Brain (organoid and tissue), 16 donors: ENCODE measurements at places on chromosomes 4 and X.

GRCh38 chr4:10020106-10020505, 1.2 kb downstream of the SLC2A9 start:
- no peak for DNase-seq

DNA sequence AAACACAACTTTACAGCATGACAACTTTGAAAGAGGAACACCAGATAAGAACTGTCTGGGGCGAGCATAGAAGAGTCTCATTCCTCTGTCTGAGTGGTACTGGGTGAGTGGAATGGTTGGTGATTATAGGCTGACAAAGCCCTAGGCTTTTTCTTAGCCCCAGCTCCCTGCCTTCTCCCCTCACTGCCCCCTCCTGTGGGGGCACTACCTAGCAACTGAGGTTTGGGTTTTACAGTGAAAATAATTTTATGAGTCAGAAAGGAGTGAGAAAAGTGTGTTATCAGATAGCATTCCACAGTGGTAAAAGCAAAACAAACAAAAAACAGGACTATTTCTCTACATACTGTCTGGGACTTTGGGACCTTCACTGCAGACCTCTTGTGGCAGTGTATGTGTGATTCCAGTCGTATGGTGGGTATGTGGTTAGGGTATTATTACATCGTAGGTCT, 10.5 kb upstream of the TMEM165 start:
- no peak for DNase-seq

DNA sequence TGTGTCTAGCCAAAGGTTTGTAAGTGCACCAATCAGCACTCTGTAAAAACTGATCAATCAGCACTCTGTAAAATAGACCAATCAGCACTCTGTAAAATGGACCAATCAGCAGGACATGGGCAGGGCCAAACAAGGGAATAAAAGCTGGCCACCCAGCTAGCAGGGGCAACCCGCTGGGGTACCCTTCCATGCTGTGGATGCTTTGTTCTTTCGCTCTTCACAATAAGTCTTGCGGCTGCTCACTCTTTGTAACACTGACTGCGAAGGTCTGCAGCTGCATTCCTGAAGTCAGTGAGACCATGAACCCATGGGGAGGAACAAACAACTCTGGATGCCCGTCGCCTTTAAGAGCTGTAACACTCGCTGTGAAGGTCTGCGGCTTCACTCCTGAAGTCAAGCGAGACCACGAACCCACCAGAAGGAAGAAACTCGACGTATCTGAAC, 14.3 kb downstream of the HNRNPDL start:
- no peak for DNase-seq

GRCh38 chrX:3037218-3037617, 4.1 kb upstream of the ARSF start:
- no peak for DNase-seq

DNA sequence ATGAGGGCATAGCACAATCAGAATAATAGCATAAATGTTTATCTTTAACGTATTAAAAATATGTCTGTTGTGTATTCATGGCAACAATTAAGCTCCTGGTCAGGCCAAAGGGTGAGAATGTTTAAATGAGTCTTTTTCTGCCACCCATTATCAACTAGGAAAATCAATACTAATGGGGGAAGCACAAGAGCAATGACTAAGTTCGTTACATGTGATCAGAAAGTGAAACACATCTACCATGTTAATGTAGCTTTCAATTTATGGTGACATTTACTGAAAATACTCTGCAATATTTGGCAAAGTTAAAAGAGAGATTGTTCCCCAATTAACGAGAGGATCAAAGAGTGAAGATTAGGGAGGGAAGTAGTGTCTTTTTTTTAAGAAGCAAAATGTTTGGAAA, 143.7 kb downstream of the NAA11 start:
- no peak for DNase-seq

DNA sequence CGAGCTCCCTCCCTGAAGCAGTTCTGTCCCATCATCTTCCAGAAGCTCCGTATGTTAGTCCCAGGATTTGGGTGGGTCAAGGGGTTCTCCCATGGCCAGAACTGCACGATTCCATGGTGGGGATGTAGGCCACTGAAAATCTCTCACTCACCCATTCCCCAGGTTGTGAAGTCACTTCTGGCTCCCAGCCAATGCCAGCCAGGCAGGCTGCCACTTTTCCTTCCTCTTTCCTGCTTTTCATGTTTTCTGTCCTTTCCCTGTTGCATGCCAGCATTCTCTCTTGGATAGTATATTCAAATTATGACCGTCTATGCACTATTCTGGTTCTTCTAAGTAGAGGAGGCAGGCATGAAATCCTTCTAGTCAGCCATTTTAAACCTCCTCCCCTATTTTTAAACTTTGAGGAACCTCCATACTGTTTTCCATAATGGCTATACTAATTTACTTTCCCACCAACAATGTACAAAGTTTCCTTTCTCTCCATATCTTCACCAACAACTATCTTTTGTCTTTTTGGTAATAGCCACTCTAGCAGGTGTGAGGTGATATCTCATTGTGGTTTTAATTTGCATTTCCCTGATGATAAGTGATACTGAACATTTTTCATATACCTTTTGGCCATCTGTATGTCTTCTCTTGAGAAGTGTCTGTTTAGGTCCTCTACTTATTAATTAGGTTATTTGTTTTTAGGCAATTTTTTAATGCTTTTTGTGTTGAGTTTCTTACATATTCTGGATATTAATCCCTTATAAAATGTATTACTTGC, 182.1 kb upstream of the TET2 start:
- no peak for DNase-seq

GRCh38 chr4:42159271-42160001, 7.0 kb upstream of the BEND4 start:
- no peak for DNase-seq

DNA sequence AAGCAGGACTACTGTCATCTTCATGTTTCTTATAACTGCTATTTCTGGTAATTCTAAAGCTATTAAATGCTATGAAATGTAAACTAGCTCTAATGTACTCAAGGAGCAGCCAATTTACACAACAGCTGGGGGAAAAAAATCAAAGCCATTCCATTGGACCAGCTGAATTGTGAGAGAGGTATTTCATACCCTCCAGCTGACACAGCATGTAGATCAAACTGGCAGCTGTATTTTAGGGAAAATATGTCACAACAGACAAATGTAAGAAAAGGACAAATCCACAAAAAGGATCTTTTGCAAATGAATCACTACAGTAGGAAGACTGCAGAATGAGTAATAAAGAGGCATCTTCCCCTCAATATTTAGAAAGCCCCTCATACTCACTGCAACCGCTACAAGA, 65.2 kb upstream of the FAM47B start:
- DNase-seq: peak; percentile 50

GRCh38 chrX:46602468-46603102, 29.0 kb downstream of the CHST7 start:
- DNase-seq: no peak

- peak; percentile 61 for DNase-seq
These were observed 52.4 kb upstream of the TMEM33 start for GRCh38 chr4:41882625-41883347.

DNA sequence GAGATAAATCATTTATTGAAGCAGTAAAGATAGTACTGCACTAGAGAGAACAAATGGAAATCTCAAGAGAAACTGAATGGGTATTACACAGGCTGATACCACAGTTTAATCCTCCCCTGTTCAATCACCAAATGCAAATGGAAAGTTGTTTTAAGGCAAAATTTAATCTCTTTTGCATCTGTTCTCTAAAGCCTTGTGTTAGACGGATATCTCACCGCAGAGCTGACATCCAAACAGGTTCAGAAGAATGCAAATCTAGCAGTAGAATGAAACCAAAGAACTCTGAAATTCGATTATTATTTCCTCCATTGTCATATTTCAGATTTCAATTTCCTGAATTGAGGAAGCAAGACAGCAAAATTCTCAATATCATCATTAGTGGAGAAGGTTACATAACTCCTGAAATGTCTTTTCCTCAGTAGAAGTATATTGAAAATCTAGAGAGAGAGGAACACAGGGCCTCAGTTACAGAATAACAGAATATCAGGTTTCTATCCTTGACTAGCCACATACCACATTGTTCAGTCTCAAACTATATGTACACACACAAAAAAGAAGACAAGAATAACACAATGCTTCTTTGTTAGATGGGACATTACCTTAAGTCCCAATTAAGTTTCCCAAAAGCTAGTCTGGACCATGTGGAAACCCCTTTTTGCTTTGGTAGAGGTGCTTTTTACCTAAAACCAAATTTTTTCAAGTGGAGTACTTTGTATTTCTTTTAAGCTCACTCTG, 94.1 kb upstream of the BANK1 start:
- DNase-seq: no peak

- no peak for DNase-seq
These were observed 449.5 kb upstream of the HS3ST1 start for GRCh38 chr4:11878241-11878640.
